Neural progenitor cell (in vitro differentiated cells): ENCODE measurements at places on chromosomes 6 and 20. TPM values are rescaled to one million over a fixed set of nuclear protein-coding genes. Genes with fewer than 3 reads are reported as not detected.

Gene KIF25
- 1.2 and 1.5 TPM in 2 replicates for total RNA-seq

Gene CALHM4
- not detected in 2 replicates for total RNA-seq

Gene SLC17A3
- total RNA-seq = not detected in 2 replicates

Gene CLPSL1
- total RNA-seq = not detected in 2 replicates

Gene OLIG3
- total RNA-seq = not detected in 2 replicates

Gene FKBP1C
- 0.34 TPM in 1 of 2 replicates, not detected in the other for total RNA-seq

Gene PTCHD4
- 5.6 and 7.8 TPM in 2 replicates for total RNA-seq

Gene SALL4
- 219 and 274 TPM in 2 replicates for total RNA-seq

Gene ENPP5
- total RNA-seq = 9.1 and 23.7 TPM in 2 replicates

Gene BPIFA1
- not detected in 2 replicates for total RNA-seq

Gene ID1
- 80.8 and 133 TPM in 2 replicates for total RNA-seq

Gene SLC17A4
- total RNA-seq = not detected in 2 replicates

Gene ZBTB46
- total RNA-seq = 8.1 and 13.9 TPM in 2 replicates

Gene GLP1R
- total RNA-seq = 0.82 and 1.3 TPM in 2 replicates

Gene LEMD2
- total RNA-seq = 31.8 and 53.4 TPM in 2 replicates

Gene PXT1
- total RNA-seq = not detected in 2 replicates

Gene DYNLRB1
- total RNA-seq = 73.1 and 106 TPM in 2 replicates

Gene SMPDL3A
- total RNA-seq = 1.2 and 2.0 TPM in 2 replicates

Gene ELOVL4
- total RNA-seq = 11.6 and 17.2 TPM in 2 replicates

Gene CTAGE9
- total RNA-seq = not detected in 2 replicates

Gene TMC2
- not detected in 2 replicates for total RNA-seq

Gene TSHZ2
- 1.8 and 3.9 TPM in 2 replicates for total RNA-seq

Gene TOMM6
- total RNA-seq = 177 and 182 TPM in 2 replicates

Gene SLC22A7
- not detected in 2 replicates for total RNA-seq

Gene OPN5
- not detected in 2 replicates for total RNA-seq

Gene ADGRF5
- not detected in 2 replicates for total RNA-seq

Gene NRN1
- total RNA-seq = 0.74 and 1.3 TPM in 2 replicates

Gene PAK5
- total RNA-seq = 1.6 and 1.9 TPM in 2 replicates

Gene MDFI
- 29.5 and 87.4 TPM in 2 replicates for total RNA-seq

Gene DZANK1
- total RNA-seq = 5.3 and 8.3 TPM in 2 replicates

Gene FERMT1
- total RNA-seq = 1.3 and 1.6 TPM in 2 replicates

Gene CTNNBL1
- 44.7 and 54.5 TPM in 2 replicates for total RNA-seq

Gene ZSCAN31
- total RNA-seq = 6.6 and 8.3 TPM in 2 replicates

Gene ADGB
- total RNA-seq = not detected in 2 replicates

Gene SOX18
- not detected in 2 replicates for total RNA-seq
